Suppressor macrophage treated with lipopolysaccharide for 1 hour (primary cell): ENCODE measurements at places on chromosomes 5 and 9.

- no peak for DNase-seq
Measured at GRCh38 chr5:142605611-142606010, 80.3 kb downstream of the FGF1 start.

DNA sequence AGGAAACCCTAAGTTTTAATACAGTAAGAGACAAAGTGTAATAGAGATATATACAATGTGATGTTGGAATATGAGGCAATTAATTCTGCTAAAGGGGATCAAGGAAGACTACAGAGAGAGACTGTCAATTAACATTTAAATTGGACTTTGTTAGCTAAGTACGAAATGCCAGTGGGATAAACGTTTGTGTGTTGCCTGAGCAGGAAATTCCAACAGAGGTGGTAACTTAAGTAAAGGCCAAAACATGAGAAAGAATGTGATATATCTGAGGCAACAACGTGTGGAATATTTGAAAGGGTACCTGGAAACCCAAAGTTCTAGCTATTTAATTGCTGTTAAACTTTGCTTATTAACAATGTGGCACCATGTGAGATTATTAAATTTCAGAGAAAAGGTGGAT is 1666.9 kb upstream of the WWC1 start:
- no peak for DNase-seq

DNA sequence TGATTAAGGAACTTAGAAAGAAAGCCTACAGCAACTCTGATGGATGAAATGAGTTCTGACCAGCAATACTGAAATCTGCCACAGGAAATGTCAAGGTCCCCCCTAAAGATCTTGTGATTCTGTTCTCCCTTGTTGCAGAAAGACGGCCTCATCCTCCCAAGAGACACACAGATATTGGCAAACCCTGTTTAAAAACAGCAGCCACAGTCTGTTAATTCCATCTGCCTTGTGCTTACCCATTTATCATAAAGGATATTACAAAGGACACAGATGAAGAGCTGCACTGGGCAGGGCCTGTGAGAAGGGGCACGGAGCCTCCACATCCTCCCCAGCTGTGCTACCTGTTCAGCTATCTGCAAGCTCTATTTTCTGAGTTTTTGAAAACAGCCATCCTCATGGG is 15.2 kb downstream of the RAPGEF1 start:
- no peak for DNase-seq

DNA sequence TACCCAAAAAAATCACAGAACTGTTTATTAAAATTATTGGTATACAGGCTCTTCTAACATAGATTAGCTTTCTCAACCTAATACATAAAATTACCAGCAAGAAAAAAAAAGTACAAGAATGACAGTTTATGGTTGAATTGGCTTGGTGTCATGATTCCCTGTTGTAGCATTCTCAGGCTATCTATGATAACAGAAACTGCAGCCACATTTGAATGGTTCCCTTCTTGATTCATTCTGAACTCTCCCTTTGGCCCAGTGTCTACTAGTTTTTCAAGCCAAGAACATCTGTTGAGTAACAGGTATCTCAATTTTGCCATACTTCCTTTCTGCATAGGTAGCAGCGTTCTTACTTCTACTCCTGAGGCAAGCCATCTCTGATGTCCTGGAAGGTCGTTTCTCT is 3.0 kb downstream of the SPIN1 start:
- DNase-seq = no peak

DNA sequence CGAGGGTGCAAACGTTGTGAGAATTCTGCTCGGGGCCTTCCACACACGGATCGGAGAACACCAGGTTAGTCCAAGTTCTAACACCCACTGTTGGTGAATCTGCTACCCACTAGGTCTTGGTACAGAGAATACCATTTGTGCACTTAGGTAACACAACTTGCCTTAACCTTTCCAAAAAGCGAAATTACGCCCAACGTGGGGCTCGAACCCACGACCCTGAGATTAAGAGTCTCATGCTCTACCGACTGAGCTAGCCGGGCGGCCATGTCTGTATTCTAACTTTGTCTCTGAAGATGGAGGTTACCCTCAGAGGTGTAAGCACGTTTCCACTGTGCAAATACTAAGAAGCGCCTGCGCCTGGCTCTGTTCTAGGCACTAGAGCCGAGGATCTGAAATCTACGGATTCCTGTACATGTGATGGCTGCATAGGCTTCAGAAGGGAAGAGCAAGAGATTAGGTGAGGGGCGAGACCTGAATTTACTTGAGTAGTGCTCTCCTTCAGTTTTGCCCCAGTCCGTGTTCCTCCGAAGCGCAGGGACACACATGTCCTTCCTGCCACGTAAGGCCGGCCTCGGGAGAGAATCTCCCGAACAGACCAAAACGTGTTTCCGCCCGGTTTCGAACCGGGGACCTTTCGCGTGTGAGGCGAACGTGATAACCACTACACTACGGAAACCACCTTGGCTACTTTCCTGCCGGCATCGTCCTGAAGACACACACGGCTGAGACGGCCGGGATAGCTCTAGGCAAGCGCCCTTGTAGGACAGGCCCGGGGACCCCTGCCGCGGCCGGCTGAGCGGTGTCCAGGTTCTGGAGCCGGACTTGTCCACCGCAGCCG is 1.1 kb upstream of the TRIM41 start:
- peak; percentile 87 for DNase-seq
